ENCODE measurements at places on chromosomes 13 and 19.

- DNase-seq: no peak
These were observed 16.6 kb upstream of the NPAS1 start for GRCh38 chr19:47002853-47003610.

DNA sequence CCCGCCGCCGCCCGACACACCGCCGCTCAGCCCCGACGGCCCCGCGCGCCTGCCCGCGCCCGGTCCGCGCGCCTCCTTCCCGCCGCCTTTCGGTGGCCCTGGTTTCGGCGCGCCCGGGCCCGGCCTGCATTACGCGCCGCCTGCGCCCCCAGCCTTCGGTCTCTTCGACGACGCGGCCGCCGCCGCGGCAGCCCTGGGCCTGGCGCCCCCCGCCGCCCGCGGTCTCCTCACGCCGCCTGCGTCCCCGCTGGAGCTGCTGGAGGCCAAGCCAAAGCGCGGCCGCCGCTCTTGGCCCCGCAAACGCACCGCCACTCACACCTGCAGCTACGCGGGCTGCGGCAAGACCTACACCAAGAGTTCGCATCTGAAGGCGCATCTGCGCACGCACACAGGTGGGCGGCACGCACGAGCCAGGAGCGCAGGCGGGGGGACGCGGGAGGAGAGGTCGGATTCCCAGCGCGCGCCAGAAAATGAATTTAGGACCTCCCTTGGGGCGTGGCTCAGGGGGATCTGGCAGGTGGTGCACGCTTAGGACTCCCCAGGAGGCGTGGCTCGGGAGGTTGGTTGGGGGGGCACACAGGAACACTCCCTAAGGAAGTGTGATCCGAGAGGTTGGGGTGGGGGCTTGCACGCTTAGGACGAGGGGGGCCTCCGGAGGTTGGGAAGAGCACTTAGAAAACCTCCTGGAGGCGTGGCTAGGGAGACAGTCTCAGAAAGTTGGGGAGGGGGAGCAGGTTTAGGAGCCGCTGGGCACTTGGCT lies 1.2 kb downstream of the KLF2 start:
- peak; percentile 35 for DNase-seq

DNA sequence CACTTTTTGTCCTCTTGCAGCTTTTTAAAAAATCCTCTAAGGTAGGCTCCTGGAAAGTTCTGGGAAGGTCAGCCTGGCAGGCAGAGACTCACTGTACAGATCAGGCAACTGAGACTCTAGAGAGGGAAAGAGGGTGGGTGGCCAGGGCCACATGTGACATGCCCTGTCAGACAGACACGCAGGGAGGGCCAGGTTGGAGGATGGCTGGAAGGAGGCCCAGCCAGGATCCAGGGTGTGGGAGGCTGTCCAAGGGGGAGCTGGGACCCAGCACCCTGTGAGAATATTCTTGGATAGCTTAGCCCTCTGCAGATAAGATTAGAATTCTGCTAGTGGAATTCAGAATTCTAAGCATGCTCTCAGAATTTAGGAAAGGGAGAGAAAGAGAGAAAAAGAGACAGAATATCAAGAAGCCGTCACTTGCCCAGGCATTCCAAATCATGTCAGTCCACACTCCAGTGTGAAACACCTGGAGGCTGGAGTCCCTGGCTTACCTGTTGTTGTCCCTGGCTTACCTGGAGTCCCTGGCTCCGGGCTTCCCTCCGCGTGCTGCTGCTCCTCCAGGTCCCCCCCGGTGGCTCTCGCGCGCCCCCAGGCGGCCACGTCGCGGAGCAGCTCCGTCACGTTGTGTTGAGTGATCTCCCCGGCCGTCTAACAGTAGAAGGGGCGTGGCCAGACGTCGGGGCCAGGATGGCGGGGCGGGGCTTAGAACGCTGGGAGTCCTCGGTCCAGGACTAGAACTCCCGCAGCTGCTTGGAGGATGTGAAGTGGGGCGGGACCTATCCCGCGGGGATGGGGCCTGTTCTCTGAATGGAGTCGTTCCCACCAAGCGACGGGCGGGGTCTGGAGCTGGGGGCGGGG lies 2.8 kb upstream of the TNNI3 start:
- DNase-seq: peak; percentile 66

DNA sequence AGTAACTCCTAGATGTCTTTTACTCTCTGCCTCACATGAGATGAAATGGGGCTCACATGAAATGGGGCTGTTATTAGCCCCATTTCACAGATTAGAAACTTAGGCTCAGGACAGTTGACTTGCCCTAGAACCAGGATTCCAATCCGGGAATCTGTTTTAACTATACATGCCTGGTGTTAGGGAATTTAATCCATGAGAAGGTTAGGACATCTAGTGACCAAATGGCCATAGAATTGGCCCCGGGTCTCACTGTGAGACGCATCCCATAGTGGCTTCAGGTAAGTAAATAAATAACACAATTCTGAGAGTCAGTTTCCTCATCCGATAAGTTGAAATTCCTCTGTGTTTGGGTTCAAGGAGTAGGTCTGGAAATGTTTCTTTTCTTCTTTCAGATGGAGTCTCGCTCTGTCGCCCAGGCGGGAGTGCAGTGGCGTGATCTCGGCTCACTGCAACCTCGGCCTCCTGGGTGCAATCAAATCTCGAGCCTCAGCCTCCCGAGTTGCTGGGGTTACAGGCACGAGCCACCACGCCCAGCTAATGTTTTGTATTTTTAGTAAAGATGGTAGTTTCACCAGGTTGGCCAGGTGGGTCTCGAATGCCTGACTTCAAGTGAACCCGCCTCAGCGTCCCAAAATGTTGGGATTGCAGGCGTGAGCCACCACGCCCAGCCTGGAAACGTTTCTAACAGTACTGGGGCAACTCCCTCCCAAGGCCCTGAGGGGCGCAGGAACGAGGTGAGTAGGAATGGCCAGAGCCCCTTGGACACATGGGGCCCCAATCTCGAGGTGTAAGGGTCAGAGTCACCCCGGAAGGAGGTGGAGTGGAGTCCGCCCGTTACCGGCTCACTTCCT lies 1.2 kb upstream of the ZNF574 start:
- no peak for DNase-seq

DNA sequence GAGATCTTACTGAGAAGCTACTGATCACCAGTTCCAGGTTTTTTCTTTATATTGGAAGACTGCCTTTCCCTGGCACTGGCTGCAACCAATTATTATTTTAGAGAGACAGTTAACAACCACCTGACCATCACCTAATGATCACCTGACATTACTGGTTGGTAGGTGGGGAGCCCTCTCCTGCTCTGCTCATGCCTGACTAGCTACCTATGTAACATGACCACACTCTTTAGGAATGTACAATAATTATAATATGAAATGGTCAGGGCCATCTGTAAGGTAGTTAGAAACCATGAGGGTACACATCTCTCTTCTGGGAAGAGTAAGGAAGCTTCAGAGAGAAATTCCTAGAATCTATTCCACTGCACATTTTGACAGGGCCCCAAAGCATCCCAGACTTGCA lies 59.0 kb upstream of the SCEL start:
- no peak for DNase-seq

DNA sequence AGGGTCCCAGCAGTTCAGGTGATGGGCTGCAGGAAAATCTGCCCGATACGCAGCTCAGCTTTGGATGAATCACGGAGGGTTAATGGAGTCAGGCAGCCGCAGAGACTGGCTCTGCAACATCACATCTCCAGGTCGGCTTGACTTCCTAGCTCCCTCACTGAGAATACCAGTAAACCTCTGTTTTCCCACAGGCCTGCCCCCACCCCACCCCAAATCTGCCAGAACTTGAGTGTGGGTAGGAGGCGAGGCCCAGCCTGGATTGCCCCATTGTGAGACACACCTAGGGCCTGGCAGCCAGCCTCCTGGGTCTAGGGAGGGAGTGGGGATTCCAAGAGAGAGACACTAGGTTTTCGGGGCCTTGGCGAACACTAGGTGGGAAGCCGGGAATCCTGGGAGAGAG lies 3.7 kb upstream of the KRTDAP start:
- no peak for DNase-seq

- DNase-seq: no peak
These were observed 9.5 kb upstream of the VN1R1 start for GRCh38 chr19:57466489-57466888.

DNA sequence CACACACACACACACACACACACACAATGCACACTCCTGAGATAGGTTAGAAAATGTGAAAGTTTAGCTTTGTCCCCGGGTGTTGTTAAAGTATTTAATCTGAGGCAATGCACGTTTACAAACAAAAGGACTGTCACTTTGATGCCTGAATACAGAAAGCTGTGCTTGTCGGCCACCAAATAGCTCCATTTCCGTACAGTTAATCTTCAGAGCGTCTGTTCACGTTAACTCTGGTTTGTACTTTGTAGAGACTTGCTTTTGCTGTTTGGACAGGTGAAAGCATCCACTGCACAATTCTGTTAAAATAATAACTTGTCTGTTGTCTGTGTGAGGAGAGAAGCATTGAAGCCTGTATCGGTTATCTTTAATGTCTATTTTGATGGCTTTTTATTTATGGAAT lies 267.8 kb downstream of the FGF9 start:
- DNase-seq: no peak

DNA sequence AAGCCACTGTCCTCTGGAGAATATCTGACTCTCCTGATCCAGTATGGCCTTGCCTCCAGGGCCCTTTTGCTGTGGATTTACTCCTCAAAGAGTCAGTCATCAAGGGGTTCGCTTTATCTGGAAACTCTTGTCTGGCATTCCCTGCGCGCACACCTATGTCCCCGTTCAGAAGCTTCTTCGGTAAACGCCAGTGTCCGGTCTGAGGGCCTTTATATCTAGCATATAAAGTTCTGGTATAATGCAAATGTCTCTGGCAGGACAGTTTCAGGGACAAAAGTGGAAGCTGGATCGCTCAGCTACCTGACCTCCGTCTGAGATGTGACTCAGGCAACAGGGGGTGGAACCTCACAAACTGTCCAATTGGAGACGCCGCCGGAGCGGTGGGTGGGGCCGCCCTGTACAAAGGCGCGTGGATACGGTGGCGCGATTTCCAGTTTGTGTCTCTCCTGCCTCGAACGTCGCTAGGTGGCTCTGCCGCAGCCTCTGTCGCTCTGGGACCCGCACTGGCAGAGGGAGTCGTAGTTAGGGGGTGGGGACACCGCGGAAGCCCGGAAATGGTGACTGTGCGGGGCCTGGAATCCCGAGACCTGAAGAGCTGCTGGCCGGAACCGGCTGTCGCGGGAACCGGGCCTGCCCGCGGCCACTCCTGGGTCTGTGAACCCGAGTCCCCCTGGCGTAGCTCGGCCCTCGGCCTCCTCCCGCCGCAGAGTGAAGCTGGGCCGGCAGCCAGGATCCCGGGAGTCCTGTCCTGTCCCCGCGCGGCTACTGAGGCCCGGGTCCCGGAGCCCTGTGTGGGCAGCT lies 10.6 kb upstream of the ZNF709 start:
- peak; percentile 69 for DNase-seq

DNA sequence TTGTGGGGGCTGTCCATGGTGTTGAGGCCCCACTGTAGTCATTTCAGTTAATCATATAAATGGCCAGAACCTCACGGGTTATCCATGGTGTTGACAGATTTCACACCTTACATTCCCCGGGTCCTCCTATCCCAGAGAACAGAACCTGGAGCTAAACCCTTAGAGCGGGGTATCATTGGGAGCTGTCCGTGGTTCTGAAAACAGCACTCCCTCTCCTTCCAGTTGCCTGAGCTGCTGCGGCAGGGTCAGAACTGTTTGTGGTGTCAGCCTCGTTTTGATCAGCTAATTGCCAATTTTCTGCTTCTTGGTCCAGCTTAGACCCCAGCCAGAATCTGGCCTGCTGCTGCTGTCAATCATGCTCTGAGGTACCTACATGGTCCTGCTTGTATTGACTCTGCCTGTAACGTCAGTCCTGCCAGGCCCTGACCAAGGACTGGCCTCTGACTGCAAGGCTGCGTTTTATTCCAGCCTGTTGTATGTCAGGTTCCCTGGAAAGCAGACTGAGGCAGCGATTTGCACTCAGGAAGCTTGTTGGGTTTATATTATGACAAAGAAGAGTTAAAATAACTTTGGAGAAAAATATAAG lies 55.8 kb upstream of the KCTD15 start:
- peak; percentile 9 for DNase-seq

DNA sequence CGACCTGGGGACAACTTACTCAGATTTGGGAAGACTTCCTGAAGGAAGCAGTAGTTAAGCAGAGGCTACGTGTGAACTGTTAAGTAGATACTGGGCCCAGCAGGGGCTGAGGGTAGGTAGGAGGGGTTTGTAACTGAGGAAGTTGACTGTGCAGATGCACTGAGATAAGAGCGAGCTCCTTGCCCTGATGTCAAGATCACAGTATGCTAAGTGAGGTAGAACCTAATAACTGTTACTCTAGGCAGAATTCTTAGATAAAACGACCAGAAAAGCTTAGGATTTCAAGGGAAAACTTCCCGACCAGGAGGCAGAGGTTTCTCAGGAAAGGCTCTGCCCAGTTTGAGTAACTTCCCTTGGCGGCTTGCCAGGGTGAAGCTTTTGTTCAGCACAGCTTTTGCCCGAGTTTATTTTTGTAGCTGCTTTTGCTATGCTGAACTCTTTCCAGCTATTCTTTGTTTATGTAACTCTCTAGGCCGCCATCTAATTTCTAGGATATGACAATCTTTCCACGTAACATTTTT lies 632.1 kb downstream of the DIAPH3 start:
- peak; percentile 44 for DNase-seq

- DNase-seq: no peak
These were observed 7.6 kb upstream of the CABP5 start for GRCh38 chr19:48051335-48052033.

GRCh38 chr19:5627395-5627904 lies 4.6 kb downstream of the SAFB start:
- peak; percentile 43 for DNase-seq

- no peak for DNase-seq
These were observed 119.2 kb downstream of the KLF5 start for GRCh38 chr13:73177916-73178565.

DNA sequence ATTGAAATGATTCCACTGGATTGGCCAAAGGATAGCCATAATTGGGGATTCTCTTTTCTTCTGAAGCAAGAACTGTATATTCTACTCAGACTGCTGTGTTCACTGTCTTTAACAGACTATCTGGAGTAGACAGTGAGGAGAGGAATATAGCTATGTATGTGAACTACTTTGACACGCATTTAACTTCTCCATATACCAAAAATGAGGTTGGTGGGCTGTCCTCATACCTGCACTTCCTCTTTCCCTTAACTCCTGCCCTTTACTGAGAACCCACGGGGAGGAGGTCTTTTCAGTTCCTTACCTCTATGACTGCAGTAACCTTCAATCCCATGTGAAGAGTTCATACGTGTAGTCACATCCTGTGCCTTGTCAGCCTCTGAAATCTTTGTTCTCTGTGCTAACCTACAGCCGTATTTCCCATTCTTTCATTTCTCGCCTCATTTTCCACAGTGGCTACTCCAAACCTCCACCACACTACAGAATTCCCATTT lies 305.8 kb downstream of the MTUS2 start:
- DNase-seq: no peak

- no peak for DNase-seq
These were observed 136.7 kb upstream of the NBEA start for GRCh38 chr13:34805347-34805746.

GRCh38 chr13:31236211-31236786 lies 36.5 kb downstream of the B3GLCT start:
- DNase-seq: peak; percentile 69

GRCh38 chr13:102845289-102845629 lies 573 bp upstream of the ERCC5 start:
- no peak for DNase-seq

Measured in AG10803 (cell line).